ENCODE measurements at places on chromosomes 12 and 14.

DNA sequence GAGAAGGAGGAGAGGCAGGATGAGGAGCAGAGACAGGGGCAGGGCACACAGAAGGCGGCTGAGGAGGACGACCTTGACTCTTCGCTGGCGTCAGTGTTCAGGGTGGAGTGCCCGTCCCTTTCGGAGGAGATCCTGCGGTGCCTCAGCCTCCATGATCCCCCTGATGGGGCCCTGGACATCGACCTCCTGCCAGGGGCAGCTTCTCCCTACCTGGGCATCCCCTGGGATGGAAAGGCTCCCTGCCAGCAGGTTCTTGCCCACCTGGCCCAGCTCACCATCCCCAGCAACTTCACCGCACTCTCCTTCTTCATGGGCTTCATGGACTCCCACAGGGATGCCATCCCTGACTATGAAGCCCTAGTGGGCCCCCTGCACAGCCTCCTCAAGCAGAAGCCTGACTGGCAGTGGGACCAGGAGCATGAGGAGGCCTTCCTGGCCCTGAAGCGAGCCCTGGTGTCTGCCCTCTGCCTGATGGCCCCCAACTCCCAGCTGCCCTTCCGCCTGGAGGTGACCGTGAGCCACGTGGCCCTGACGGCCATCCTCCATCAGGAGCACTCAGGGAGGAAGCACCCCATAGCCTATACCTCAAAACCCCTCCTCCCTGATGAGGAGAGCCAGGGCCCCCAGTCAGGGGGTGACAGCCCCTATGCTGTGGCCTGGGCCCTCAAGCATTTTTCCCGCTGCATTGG is 14.6 kb downstream of the CBLN3 start:
- no peak for DNase-seq

DNA sequence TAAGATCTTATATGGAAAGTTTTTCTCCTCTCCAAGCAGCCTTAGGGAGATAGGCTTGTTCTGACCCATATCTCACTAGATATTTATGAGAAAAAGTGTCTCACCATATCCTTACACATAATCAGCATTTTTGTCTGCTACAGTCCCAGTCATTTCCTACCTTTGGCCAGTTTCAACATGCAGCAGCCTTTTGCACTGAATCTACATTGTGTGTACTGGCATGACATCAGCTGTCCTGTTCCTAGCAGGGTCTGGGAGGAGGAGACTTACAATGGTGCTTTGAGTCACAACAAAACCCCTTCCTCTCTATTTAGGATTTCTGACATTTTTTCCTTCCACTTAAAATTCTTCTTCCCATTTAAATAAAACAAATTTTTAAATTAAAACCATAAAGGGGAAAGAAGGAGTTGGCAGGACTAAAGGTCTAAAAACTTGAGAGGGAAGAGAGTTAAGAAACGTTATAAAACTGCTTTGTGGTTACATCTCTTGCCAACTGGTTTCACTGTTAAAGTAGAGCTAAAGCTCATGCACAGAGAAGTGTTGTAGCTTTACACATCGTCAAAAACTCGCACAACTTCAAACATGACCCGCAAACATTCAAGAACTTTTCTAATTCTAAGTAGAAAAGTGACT is 53.3 kb upstream of the CERS5 start:
- DNase-seq = no peak

DNA sequence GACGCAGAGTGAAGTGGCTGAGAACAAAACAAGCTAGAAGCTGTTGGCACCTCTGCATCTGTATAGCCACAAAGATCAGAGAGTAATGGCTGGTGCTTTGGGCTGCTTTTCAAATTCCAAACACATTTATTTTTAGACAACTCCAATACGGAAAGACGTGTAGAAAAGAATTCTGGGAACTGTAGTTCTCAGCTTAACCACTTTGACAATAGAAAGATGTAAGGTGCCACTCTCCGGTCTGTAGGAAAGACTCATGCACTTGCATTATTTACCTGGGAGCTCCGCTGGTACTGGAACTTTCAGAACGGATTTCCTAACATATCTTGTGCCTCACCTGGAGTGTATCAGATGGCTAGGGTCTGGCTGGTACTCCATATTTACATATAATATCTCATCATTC is 1.8 kb upstream of the OR4K2 start:
- DNase-seq = no peak

GRCh38 chr14:81120501-81120900 is 100.3 kb downstream of the GTF2A1 start:
- no peak for DNase-seq

DNA sequence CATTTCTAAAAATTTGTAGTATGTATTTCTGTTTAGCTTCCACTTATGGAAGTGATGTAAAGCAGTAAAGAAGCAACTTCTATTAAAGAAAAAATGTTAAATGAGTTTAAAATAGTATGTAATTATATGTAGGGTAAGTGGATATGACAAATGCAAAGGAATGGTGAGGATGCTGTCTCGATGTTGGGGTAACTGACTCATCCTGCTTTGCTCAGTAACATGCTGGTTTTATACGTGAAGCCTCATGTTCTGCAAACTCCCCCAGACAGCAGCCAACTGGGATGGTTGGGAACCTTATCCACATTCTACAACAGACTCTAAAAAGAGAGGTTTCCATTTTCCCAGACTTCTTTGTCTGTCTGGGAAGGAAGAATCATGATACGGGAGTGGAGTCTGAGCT is 1006.4 kb upstream of the TMEM132C start:
- no peak for DNase-seq

GRCh38 chr12:50297027-50297426 is 13.7 kb upstream of the LIMA1 start:
- DNase-seq = no peak

DNA sequence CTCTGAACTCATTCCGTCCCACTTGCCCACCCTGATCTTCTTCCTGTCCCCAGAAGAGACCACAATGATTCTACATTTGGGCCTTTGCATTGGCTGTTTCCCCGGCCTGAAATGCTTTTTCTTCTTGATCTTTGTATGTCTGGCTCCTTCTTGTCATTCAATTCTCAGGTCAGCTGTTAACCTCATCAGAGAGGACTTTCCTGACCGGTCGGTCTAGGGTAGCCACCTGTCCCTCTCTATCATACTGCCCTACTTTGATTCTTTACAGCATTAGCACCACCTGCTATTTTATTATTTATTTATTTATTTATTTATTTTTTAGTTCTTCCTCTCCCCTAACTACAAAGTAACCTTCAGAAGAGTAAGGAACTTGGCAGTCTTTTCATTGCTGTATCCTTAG is 84.3 kb downstream of the DYRK2 start:
- no peak for DNase-seq

DNA sequence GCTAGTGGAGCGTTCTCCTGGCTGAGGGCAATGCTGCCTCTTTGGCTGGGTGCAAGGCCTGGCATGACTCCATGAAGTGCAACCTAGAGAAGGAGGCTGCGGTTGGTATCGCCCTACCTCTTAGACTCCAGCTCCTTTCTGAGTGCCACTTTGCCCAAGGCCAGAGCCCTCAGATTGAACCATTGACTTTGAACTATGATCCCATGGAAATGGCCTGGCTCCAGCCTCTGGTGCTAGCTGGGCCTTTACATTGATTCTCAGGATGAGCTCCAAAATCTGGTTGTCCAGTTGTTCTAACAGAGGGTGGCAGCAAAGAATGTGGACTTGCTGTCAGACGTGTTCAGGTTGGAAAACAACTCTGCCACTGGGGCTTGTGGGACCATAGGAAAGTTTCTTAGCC is 16.1 kb upstream of the SMOC1 start:
- no peak for DNase-seq

- no peak for DNase-seq
Measured at GRCh38 chr14:58663494-58664111, 25.8 kb downstream of the DACT1 start.

DNA sequence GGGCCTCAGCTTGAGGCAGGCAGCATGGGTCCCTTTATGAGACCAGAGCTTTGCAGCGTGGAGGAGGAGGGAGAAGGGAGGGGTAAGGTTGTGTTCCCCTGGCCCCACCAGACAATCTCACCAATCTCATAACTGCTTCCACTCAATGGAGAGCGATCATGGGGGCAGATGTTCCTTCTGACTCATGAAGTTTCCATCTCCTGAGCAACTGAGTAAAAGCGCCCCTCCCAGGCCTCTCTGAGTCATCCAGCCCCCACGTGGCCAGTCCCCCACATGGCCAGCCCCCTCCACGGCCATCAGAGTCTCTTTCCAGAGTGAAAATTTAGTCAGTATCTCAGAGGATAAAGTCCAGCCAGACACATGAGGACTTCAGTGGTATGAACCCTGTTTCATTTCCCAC is 39.2 kb upstream of the PLXNC1 start:
- DNase-seq = no peak

DNA sequence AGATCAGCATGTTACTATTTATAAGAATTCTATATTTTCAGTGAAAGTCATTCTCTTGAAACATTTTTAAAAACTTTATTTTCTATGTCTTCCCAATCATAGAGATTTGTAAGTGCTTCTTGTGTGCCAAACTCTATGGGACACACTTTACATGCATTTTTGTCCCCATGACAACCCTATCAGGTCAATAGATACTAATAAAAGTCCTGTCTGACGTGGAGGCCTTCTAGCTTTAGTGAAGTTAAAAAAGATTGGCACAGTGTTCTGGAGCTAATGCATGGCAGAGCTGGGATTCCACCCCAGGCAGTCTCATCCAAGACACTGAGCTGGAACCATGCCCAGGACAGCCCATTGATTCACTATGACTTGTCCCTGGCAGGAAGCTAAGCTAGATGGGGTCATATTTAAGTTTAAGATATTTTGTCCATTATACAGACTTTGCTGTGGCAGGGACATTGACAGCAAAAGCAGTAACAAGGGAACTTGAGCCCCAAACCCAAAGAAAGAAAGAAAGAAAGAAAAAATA is 28.1 kb downstream of the TTC6 start:
- DNase-seq = no peak

- no peak for DNase-seq
Measured at GRCh38 chr12:100927826-100928225, 133.2 kb downstream of the ANO4 start.

- DNase-seq = no peak
Measured at GRCh38 chr14:24206260-24207103, 986 bp downstream of the TSSK4 start.

DNA sequence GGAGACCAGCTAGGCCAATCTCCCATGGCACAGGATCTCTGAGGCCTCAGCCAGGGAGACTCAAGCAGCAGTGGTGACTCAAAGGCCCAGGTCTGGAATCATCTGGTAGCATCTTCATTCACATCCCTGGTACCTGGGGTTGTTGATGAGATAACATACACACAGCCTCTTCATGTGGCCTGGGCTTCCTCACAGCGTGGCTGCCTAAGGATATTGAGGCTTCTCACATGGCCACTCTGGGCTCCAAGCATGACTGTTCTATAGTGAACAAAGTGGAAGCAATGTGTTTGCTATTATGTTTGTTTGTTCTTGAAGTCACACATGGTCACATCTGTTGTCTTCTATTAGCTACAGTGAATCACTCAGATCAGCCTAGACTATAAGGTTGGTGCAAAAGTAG is 584.1 kb downstream of the VRK1 start:
- no peak for DNase-seq

- no peak for DNase-seq
Measured at GRCh38 chr12:97541366-97541765, 78.8 kb downstream of the RMST start.

DNA sequence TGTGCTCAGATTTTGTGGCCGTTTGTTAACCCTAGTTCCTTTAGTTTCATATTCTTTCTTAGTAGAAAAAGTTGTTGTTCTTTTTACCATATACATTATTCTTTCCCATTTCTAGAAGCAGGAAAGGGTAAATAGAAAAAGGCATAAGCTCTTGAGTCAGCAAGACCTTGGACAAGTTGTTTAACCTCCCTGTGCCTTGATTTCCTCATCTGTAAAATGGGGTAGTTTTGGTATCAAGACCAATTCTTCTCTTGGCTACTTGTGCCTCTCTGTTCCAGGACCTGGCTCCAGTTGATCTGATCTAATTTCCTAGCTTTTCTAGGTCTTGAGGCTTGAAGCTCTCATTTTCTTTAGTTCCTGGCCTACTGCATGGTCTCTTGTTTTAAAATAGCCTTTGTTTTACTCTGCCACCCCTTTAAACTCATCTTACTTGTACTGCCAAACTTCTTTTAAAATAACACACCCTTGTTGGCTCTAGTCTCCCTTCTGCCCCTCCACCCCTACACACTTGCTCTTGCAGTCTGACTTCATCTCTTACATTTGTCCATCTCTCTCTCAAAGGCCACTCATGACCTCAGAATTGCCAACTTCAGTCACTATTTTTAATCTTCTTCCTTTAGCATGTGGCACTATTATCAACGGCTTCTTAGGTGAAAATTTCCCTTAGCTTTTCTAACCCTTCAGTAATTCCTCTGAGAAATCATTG is 143.7 kb downstream of the TTLL5 start:
- no peak for DNase-seq

GRCh38 chr12:123762715-123763052 is 583 bp downstream of the DNAH10 start:
- no peak for DNase-seq

- no peak for DNase-seq
Measured at GRCh38 chr12:117047810-117048584, 51.2 kb downstream of the TESC start.

- DNase-seq = no peak
Measured at GRCh38 chr12:27426743-27427487, 19.6 kb upstream of the SMCO2 start.

DNA sequence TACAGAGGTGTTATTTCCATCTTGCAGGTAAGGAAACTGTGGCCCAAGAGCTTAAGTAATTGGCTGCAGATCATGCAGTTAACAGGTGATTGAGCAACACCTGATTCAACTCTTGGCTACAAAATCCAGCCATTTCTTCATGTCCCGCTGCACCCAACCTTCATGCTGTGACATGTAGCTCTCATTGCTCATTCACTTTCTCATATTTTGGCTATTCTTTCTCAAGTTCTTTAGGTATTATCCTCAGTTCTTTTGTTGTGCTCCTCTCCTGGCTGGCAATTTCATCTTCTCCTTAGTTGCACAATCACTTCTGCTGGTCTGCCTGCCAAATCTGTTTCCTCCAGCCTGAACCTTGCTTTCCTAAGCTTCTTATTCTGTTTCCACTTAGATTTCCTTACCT is 300.8 kb downstream of the SSPN start:
- no peak for DNase-seq

DNA sequence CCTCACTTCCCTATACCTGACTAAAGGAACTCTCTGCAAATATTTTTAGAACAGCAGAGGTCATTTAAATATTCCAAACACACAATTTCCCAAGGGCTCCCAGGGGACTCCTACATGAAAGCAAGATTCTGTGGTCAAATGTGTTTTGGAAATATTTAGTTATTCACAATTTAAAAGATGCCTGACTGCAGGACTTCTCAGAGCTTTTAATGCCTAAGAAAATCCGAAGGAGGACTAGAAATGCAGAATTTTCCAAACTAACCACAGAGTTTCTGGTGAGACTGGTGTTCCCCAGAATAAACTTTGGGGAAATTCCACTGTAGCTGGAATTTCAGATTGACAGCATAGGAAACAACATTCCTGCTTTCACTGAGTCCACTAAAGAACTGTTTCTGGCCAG is 84.8 kb upstream of the MAP1LC3B2 start:
- DNase-seq = no peak

- no peak for DNase-seq
Measured at GRCh38 chr12:3476403-3476802, 14.6 kb upstream of the PRMT8 start.

Measured in activated B cell treated with CpG ODN at 0.5 μM for 24 hours (primary cell).